ENCODE measurements at places on chromosomes 16 and 17. TPM values are rescaled to one million over a fixed set of nuclear protein-coding genes. Genes with fewer than 3 reads are reported as not detected.

Gene C17orf78
- not detected for total RNA-seq

Gene CD68
- 30.4 TPM for total RNA-seq

Gene GTF3C1
- 81.0 TPM for total RNA-seq

Gene CD300LB
- total RNA-seq, result not detected

Gene LGALS9
- not detected for total RNA-seq

Gene NUBP2
- total RNA-seq, result 90.2 TPM

Gene ETV4
- 1.5 TPM for total RNA-seq

Gene AOC3
- 1.5 TPM for total RNA-seq

Gene CACNA1H
- 0.33 TPM for total RNA-seq

Gene TMEM204
- 10.1 TPM for total RNA-seq

Gene LGALS9B
- not detected for total RNA-seq

Gene CD300A
- not detected for total RNA-seq

Gene ZNF750
- total RNA-seq, result under 0.01 TPM

Gene NOL3
- 12.8 TPM for total RNA-seq

Gene WNT3
- 1.2 TPM for total RNA-seq

Gene IL34
- 4.5 TPM for total RNA-seq

Gene HAGH
- total RNA-seq, result 25.9 TPM

Gene BCO1
- total RNA-seq, result not detected

Gene KRT38
- not detected for total RNA-seq

Gene OR2C1
- not detected for total RNA-seq

Gene SMIM36
- not detected for total RNA-seq
